Activated CD4-positive, alpha-beta T cell treated with anti-CD3 and anti-CD28 coated beads for 24 hours (primary cell): ENCODE measurements at places on chromosomes 7 and 10.

DNA sequence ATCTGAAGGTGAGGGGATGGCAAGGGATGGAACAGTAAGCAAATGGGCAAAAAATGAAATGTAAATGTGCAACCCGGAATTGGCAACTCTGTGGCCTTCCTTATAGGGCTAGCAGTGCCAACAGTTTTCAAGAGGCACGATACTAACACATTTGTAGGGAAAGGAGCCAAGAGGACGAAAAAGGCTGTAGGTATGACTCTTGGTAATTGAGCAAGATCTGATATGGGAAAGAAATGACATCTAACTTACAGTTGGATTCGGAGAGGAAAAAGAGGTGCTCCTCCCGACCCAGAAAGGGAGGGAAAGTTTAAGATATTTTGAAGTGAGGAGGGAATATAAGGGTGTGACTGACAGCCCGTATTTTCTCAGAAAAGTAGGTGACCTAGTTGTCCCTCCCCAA is 2.1 kb upstream of the CREM start:
- no peak for DNase-seq

GRCh38 chr7:4775250-4775847 is at the start of gene AP5Z1:
TSS of gene AP5Z1 (plus strand) at chr7:4775623. CDS start at chr7:4775716, 93 bp downstream.
- peak; percentile 89 for DNase-seq

- DNase-seq = no peak
These were observed 240.7 kb upstream of the PFKP start for GRCh38 chr10:2826675-2827074.

GRCh38 chr7:25638068-25638467 is 409.8 kb upstream of the NPVF start:
- no peak for DNase-seq

GRCh38 chr7:88668591-88668990 is 90.9 kb upstream of the ZNF804B start:
- no peak for DNase-seq

- DNase-seq = no peak
These were observed 44.9 kb downstream of the PPP1R3C start for GRCh38 chr10:91587710-91588638.

- DNase-seq = no peak
These were observed 490 bp downstream of the KIN start for GRCh38 chr10:7787150-7787856.

GRCh38 chr7:108129018-108129965 is 869 bp downstream of the LAMB4 start:
- DNase-seq = no peak

- DNase-seq = no peak
These were observed 35.0 kb downstream of the TNS3 start for GRCh38 chr7:47546733-47547494.

DNA sequence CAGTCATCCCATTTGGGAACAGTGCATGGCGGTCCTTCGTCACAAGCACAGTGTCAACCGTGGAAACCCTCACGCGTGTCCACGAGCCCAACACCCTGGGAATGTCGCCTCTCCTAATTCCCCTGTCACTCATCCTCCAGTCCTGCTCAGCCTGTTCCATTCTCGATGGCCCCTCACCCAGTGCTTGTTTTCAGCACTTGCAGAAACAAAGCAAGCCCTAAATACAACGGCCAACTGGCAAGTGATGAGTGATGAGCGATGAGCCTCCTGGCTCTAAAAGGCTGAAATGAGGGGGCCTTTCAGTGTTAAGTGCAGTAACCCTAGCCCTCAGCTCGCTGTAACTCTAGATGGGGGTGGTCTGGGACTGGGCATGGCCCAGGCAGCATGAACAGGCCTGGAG is 22.6 kb downstream of the NKX2-3 start:
- no peak for DNase-seq

- DNase-seq = no peak
These were observed 19.8 kb downstream of the YME1L1 start for GRCh38 chr10:27134371-27134770.

DNA sequence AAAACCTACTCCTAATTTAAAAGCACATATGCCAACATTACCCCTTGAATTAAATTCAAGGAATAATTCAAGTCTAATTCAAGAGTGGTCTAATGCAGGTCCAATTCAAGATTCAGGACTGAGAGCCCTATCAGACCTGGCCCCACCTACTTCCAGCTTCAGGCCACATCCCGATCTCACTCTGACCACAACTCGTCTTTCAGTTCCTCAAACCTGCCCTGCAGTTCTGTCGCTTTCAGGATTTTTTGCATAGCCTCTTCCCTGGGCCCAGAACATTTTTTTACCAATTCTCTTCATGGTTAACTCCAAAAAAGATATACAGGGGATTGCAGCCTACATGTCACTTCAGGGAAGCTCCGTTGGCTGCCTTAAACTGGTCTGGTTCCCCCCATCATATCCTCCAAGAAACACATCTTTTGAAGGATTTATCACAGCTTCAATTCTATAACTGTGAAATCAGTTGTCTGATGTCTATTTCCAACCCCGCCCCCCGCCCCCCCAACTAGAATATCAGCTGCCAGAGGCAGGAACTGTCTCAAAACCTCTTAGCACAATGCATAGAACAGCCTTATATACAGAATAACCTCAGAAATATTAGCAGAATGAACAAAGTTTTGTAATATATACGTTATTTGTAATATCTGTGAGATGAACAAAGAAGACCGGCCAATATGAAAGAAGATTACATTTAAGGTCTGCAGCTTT is 20.8 kb downstream of the CCDC6 start:
- DNase-seq = no peak

DNA sequence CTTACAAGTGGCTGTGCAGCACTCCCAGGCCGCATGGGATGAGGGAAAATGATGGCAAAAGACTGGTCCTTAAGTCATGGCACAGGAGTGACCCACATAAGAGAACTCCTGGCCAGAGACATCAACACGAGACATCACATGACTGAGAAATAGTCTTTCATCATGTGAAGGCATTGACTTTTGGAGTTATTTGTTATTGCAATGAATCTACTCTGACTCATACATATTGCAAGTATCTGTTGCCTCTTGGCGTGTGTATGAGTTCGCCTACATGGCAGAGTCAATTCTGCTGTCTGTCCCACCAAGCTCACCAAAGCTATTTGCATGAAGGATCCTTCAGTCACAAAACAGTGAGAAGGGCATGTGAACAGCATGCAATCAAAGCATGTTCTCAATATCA is 59.7 kb upstream of the HABP2 start:
- DNase-seq = no peak

DNA sequence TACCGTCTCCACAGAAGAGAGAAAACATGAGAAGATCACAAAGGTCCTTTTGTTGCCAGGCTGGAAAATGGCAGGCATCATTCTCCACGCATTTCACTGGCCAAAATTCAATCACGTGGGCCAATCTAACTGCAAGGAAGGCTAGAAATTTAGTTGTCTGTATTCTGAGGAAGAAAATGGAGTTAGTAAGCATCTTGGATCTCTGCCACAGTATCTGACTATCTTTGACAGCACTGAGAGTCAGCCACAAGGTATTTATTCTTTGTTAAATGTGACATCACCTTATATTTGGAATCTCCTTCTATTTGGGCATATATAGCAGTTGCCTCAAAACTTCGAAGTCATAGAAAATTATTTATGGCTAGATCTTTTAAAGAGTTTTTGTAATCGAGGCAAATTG is 213.9 kb downstream of the NSUN6 start:
- no peak for DNase-seq

DNA sequence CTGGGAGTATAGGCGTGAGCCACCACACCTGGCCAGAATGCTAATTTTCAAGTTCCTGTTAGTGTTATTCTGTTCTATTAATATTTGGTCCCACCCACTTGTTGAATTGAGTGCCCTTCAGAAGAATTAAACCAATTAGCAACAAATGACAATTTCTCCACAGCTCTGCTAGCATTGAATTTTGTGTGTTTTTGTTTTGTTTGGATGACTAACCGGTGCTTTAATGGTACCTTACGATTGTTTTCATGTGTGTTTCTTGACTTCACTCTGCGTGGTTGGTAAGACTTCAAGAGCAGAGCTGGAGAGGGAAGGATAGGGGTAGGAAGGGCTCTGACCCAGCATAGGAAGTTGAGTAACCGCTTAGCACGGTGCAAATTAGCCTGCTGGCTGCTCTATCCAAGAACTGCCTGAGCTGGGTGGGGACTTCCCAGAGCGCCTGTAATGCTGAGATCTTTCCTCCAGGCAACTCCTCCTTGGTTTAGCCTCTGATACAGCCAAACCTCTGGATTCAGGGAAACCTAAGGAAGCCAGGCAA is 4.6 kb downstream of the ARPC1B start:
- DNase-seq = no peak

DNA sequence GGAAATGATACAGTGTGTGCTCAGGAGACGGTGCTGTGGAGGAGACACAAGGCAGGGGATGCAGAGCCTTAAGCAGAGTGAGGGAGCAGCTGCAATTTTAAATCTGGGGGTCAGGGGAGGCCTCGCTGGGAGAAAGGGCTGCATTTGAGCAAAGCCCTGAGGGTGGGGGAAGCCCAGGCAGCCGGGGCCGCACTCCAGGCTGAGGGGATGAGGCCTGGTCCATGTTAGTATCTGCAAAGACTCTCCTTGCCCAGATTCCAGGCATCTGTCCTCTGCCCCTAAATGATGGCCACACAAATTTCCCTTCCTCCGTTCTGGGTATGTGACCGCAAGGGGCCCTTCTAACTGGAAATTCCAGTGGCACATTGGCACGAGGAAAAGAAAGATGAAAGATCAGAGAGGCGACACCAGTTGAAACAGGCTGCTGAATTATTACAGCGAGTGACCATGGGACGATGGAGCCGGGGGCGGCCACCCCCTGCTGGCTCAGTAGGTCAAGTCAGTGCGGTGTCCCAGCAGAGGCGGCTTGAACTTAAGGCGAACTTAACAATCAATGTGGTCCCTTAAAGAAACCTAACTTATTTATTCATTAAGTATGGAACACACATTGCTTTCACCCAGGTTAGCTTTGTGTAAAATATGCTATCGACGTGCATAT is 62.3 kb upstream of the KAT6B start:
- DNase-seq = no peak

DNA sequence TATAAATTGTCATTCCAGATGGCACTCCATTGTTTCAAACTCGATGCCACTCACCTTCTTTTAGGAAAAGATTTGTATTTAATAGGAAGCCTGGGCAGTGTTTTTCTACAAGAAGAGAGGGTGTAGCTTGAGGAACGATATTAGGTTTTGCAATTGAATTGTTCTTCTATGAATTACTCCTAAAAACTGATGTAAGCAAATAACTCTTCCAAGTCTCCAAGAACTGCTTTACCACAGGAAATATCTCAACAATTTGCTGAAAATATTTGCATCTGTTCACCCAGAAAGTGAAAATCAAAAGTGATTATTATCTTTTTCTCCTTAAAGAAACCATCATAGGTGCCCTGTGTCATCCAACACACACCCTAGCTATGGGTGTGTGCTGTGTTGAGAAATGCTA is 261.3 kb upstream of the MEOX2 start:
- no peak for DNase-seq

- no peak for DNase-seq
These were observed 24.2 kb downstream of the AFAP1L2 start for GRCh38 chr10:114380060-114380459.

- no peak for DNase-seq
These were observed 93.8 kb downstream of the MAPK8 start for GRCh38 chr10:48400129-48400849.

DNA sequence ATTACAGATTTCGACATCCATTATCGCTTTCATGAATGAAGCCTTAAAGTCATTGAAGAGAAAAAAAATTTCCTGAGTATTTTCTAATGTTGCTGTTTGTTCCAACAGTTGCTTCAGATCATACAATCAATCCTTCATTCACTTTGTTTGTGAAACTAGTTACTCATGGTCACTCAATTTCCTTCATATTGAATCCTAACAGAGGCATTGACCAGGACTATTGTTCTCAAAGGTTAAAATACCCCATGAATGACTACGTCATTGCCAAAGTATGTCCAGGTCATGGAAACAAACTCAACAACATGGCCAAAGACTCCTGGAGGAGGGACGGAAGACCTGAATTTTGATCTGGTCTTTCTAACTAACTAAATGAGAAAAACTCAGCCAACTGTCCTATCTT is 54.0 kb upstream of the ABCB5 start:
- DNase-seq = no peak

GRCh38 chr10:101938305-101939007 is 94.9 kb upstream of the KCNIP2 start:
- DNase-seq = no peak

DNA sequence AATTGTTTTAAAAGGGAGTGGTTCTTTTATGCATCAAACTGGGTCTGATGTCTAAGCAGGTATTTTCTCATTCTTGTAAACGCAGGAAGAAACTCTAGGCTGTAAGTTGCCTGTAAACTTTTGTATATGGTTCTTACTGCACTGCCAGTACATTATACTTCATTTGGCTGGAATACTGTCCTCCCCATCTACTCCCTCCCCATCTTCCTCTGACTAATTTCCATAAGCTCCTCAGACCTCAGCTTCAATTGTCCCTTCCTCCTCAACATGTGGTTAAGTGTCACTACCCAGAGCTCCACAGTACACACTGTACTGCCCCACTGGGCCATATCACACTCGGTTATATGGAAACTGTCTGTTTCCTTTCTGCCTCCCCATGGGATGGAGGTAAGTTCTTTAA is 161.4 kb upstream of the MDFIC start:
- DNase-seq = no peak

- no peak for DNase-seq
These were observed 97.0 kb upstream of the FAM20C start for GRCh38 chr7:95180-95862.

- DNase-seq = no peak
These were observed 384.8 kb downstream of the DNAJB6 start for GRCh38 chr7:157721468-157722136.

DNA sequence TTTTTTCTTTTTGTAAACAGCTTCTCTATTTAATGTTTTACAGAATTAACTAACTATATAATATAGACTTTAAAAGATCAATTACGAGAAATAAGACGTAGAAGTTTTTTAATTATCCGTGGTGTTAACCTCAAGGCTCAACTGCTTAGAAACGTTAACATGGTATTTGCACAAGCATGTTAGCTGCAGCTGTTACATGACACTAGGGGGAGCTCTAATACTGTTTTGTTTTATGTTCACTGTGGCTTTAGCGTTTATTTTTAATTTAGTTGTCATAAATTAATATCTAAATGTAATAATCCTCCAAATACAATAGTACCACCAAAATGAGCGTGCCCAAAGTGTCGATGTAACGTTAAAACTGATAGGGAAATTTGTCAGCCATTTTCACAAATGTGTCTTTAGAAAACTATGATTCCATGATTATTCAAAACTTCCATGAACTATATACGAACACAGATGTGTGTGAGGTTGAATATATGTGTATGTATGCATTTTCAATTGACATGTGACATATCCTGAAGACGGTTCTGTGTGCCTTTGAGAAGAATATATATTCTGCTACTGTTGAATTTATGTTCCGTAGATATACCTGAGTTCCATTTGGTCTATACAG is 828.8 kb upstream of the MBL2 start:
- no peak for DNase-seq
